ENCODE measurements at places on chromosomes 4 and X.

GRCh38 chr4:168933423-168933822 is 76.6 kb downstream of the CBR4 start:
- DNase-seq = no peak

GRCh38 chr4:95640311-95640710 is 91.5 kb upstream of the UNC5C start:
- no peak for DNase-seq

DNA sequence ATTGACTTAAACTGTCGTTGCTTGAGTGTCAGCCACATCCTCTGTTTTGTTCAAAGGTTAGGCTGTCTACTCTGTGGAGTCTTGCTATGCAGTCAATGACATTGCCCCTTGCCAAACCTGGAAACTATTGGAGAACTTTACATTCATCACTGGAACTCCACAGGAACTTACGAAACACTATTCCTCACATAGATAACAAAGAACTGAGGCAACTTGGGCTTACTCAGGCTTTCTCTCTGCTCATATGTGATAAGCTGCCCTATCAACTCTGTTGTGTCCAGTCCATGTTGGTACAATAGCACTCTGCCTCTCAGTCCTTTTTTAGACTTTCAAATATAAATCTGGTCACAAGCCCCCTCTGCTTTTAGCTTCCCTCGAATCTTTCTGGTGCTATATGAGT is 9.4 kb downstream of the NPY5R start:
- no peak for DNase-seq

- DNase-seq = no peak
Observed at GRCh38 chr4:155769090-155769489, 10.3 kb downstream of the GUCY1B1 start.

DNA sequence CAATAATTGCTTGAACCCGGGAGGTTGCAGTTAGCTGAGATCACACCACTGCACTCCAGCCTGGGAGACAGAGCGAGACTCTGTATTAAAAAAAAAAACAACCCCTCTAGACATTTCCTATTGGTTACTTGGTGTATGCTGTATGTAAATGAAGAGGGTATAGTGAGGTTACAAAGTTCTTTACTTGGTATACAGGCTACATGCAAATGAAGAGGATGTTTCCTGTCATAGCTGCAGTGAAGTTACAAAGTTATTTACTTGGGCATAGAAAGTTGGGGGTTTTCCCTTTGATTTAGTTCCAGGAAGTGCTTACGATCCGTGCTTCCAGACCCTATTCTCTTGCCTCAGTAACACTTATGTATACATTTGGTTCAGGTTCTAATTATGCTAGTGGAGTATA is 38.4 kb upstream of the CLNK start:
- no peak for DNase-seq

GRCh38 chr4:152104356-152104755 is 343.5 kb upstream of the GATB start:
- no peak for DNase-seq

- no peak for DNase-seq
Observed at GRCh38 chrX:118174516-118175098, 58.0 kb upstream of the KLHL13 start.

Data from activated CD8-positive, alpha-beta memory T cell treated with anti-CD3 and anti-CD28 coated beads for 48 hours (primary cell).